ENCODE measurements at places on chromosomes 3 and 15. TPM values are rescaled to one million over a fixed set of nuclear protein-coding genes. Genes with fewer than 3 reads are reported as not detected.
A peak's percentile ranks its signal among the peaks of the same experiment; 100 is the strongest.

DNA sequence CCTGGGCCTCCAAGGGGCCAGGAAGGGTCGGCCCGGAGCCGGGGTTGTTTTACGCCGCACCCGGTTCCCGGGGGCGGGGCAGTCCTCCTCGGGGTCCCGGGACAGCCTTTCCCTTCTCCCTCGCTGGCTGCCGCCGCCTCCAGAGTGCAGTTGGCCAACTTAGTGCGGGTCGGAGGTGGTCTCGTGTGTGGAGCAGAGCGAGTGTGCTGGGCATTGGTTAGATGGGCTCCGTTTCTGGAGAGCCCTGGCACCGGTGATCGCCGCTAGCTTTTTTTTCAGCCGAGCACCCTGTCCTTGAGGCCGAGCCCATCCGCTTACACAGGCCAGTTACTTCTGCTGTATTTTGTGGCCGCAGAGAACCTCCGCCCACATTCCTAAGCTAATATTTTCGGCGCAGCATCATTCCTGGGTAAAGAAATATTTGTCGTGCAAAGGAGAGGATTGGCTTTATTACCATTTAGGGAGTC, 585 bp downstream of the KIF23 start:
- peak overlapping the region; percentile 75 for H3K4me3 ChIP-seq
- peaks cover 3% of the 10 kb centered on the region for H3K27me3 ChIP-seq
- no peak overlapping the region for H3K27ac ChIP-seq
- peak; percentile 23 for DNase-seq

Gene DCLK3
- total RNA-seq, result not detected

Gene GOLGA8K
- total RNA-seq, result not detected

Gene SNX4
- total RNA-seq, result 24.6 TPM

GRCh38 chr3:52350416-52350815, 34.3 kb downstream of the DNAH1 start:
- H3K4me3 ChIP-seq, result no peak overlapping the region
- H3K4me1 ChIP-seq, result no peaks in the 10 kb centered on the region
- no peaks in the 10 kb centered on the region for H3K27me3 ChIP-seq

DNA sequence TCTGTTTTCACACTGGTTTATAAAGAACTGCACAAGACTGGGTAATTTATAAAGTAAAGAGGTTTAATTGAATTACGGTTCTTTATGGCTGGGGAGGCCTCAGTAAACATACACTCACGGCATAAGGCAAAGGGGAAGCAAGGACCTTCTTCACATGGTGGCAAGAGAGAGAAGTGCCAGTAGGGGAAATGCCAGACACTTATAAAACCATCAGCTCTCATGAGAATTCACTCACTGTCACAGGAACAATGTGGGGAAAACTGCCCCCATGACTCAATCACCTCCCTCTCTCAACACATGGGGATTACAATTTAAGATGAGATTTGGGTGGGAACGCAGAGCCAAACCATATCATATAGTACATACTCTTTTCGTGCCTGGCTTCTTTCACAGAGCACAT, 42.4 kb downstream of the MAP2K1 start:
- peaks cover 5% of the 10 kb centered on the region for H3K4me1 ChIP-seq
- H3K27ac ChIP-seq, result no peak overlapping the region
- H3K36me3 ChIP-seq, result no peaks in the 10 kb centered on the region

- H3K4me3 ChIP-seq, result no peak overlapping the region
- H3K27me3 ChIP-seq, result no peaks in the 10 kb centered on the region
- DNase-seq, result no peak
- H3K36me3 ChIP-seq, result peaks cover 33% of the 10 kb centered on the region
Observed at GRCh38 chr15:80121546-80121945, 31.3 kb upstream of the FAH start.

Gene STRIT1
- total RNA-seq, result not detected

Gene ERICH6
- total RNA-seq, result not detected
